HFFc6 (cell line): ENCODE measurements at places on chromosomes 16 and 17. TPM values are rescaled to one million over a fixed set of nuclear protein-coding genes. Genes with fewer than 3 reads are reported as not detected.

DNA sequence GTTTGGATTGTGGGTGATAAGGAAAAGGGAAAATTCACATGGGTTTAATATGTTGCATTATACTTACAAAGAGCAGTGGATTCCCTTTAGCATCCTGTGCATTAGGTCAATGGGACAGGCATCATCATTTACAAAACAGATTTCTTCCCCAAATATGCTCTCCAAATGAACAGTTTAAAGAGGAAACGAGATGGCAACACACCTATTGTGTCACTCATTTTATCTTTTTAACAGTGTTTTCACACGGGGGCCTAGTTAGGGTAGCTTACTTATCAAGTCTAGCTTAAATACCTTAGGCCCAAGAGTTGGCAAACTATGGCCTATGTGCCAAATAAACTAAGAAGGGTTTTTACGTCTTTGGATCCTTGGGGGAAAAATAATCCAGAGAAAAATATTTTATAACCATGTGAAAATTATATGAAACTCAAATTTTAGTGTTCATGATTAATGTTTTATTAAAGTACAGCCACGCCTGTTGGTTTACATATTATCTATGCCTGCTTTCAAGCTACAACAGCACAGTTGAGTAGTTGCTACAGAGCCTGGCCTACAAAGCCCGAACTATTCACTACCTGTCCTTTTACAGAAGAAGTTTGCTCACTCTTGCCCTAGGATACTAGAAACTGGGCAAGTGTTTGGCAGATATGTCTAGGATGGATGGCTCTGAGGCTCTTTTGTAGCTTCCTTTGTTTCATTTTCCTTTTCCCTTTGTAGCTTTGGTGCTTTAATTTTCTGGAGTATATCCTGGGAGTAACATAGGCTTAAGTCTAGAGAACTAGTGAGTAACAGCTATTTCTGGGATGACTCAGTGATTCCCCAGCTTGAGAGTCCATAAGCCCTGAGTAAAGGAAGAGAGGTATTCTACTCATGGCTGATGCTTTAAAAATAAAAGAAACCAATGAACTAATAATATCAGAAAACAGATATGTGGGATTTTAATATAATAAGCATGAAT lies 12.4 kb downstream of the NUP93 start:
- DNase-seq, result peak; percentile 80

DNA sequence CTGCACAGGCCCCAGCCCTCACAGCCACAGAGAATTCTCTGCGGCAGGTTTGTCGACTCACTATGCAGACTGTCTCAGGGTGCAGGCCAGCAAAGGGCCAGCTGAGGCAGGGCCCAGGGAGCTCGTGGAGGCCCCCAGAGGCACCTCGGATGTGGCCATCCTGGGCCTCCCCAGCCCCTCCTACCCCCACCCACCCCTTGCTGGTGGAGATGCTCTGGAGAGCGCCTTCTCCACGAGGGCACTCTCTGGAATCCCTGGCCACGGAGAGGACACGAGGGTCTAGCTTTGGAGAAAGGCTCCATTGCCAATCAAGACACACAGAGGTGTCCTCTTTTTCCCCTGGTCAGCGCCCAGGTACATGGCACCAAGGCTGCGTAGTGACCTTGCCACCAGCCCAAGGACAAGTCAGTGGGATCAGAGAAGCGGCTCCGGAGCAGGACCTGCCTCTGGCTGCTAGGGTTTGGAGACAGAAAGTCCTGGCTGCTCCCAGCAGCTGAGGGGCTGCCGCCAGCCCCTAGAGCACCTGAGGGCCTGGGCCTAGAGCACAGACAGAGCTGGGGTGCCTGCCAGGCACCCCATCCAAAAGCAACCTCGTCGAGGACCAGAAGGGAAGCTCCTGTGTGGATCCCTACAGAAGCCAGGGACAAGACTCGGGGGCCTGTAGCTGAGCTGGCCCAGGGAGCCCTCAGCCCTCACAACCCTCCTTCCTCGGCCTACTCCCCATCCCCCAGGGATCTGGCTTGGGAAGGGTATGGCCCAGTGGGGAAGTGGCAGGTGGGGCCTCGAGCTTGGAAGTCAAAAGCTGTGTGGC lies 18.7 kb downstream of the ARL2BP start:
- DNase-seq, result no peak

GRCh38 chr16:13186813-13187212 lies 285.4 kb downstream of the SHISA9 start:
- no peak for DNase-seq

- DNase-seq, result peak; percentile 20
Measured at GRCh38 chr17:32497431-32498205, 10.8 kb downstream of the CDK5R1 start.

DNA sequence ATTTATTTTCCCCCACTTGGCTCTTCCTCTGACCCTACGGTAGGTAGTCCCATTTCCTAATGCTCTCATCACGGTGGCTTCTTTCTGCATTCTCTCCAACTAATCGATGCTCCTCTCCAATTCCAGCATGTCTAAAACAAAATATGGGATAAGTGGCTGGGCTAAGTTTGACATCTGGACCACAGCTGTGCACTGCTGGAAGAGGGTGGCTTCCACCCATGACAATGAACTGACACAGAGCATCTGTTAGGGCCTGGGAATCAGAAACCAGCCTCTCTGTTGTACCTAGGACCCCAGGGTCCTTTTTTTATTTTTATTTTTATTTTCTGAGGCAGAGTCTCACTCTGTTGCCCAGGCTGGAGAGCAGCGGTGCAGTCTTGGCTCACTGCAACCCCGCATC lies 29.0 kb upstream of the SLC39A11 start:
- no peak for DNase-seq

DNA sequence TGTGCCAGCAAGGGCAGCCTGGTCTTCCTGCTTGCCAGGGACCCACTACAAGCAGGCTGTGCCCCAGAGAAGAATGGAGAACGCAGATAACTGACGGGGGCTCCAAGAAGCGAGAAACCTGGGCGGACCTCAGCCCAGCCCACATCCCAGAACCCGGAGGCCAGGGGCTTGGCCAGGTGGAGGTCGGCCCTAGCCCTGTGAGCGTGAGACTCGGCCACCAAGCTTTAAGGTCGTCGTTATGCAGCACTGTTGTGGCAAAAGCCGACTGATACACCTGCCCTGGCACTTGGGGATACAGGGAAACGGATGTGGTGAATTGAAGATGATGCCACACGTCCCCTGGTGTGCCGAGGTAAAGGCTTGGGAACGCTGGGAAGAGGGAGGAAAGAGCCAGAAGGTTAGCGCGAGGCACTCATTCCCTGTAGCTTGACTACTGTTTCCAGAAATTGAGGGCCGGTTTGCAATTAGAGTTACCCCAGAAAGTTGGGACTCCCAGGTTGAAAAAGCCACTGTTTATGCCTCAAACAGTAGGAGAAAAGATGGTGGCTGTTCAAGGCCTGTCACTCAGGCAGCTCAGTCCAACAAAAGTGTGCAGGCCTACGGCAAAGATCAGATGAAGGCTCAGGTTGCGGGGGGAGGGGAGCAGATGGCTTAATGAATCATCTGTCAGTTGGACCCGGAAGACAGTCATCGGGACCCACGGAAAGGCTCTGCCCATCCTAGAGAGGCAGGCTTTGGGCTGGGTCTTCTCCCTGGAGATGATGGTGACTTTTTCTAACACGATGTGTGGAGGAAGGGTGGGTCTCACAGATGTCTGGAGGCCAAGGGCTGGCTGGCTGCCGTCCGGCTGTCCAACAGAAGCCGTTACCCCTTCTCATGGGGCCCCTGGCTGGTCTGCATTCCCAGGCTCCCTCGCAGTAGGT lies 45.6 kb upstream of the BAHCC1 start:
- no peak for DNase-seq

- no peak for DNase-seq
Measured at GRCh38 chr16:14513389-14514107, 116.5 kb downstream of the PARN start.

GRCh38 chr17:80116276-80116920 lies 15.0 kb downstream of the GAA start:
- DNase-seq, result no peak

GRCh38 chr17:32869345-32870026 lies 7.4 kb downstream of the MYO1D start:
- no peak for DNase-seq

DNA sequence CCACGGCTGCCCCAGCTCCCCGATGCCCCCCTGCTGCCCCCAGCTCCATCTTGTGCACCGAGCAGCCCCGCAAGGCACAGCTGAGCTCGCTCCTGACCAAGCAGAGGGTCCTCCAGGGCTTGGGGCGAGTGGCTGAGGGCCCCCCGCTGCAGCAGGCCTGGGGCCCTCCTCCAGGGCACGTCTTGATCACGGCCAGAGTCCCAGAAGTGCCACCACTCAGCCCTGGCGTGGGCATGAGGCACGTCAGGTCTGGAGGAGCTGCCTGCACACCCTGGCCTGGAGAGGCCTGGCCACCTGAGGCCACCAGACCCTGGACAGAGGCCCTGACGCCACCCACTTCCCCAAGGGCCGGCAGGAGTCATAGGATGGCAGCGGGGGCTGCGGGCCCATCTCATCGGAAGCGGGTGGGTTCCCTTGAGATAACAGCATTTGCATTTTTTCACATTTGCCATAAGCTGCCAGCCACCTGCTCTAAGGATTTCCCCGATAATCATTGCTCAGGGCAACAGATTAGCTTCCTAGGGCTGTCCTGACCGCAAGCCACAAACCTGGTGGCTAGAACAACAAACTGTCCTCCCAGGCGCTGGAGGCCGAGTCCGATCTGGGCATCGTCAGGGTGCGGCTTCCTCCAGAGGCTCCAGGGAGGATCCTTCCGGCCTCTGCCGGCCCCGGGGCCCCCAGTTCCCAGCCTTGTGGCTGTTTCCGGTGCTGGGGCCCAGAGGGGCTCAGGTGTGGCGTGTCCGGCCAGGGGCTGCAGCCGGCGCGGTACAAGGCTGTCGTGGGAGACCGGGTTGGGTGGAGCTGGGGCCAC lies 23.9 kb upstream of the C1QTNF8 start:
- no peak for DNase-seq

- peak; percentile 2 for DNase-seq
Measured at GRCh38 chr17:55334285-55334684, 69.5 kb downstream of the HLF start.

- no peak for DNase-seq
Measured at GRCh38 chr17:29722411-29723198, 99.9 kb upstream of the CORO6 start.

DNA sequence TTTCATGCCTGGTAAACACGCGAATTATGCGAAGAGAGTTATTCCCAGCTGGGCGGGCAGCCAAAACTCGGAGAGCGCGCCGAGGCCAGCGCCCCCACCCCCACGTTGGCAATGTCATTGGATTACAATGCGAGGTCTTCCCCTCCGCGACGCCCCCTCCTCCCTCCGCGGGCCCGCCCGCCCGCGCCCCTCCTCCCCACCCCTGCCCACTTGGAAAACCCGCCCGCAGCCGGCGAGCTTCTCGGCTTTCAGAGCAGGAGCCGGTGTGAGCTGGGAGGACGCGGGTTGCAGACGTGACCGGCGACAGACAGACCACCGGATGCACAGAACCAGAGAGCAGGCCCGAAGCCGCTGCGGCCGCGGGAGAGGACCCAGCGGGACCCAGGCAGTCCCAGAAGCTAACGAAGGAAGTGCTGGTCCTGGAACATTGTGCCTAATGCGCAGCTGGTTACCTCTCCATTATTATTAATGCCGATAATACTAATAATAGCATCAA lies 4.0 kb downstream of the NOG start:
- no peak for DNase-seq

DNA sequence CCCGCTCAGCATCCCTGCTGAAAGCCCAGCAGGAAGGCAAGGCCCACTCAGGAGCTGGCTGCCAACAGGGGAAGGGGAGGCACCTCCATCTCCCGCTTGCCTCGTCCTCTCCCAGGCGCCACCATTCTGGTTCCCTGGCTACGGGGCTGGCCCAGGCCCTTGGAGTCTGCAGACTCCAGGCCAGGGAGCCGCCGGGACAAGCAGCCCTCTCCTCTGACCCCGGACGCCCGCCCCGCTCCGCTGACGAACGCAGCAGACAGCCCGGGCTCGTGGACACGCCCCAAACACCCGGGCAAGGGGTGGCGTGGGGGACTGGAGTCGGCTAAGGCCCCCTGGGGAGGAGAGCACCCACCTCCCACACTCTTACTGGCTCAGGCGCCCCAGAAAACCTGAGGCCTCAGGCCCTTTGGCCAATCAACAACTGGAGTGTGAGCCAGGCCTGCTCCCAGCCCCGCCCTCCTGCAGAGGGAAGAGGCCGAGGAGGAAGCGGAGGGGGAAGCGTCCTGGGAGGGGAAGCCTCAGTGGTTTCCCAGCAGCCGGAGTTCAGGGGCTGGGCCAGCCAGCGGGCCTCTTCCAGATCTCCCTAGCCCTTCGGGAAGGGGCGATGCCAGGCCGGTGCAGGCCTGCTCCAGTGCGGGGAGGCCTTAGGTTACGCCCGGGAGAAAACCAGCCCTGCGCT lies 4.2 kb downstream of the MNT start:
- DNase-seq, result peak; percentile 96

DNA sequence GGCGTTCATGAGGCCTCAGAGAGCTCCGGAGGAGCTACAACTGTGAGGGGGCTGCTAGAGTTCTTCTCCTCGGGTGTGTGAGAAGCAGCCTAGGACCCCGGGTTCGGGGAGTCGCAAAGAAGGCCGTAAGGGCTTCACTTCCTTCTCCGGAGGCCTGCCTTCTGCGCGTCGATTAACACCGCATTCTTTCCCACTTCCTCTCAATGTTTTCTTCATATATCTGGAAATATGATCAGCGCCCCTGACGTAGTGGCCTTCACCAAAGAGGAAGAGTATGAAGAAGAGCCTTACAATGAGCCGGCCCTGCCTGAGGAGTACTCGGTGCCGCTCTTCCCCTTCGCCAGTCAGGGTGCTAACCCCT lies 449 bp downstream of the SMCR8 start:
- DNase-seq, result no peak

CCL5 gene
- not detected in 3 replicates for total RNA-seq

MMP25 gene
- 0.05 to 0.11 TPM (median 0.09 TPM) in 3 replicates for total RNA-seq

SLC16A5 gene
- 15.0 to 21.3 TPM (median 20.8 TPM) in 3 replicates for total RNA-seq

CALB2 gene
- 0.39 to 1.1 TPM in 2 of 3 replicates, not detected in the other for total RNA-seq
